ENCODE measurements at places on chromosomes 13 and 19.

- DNase-seq = no peak
These were observed 646 bp downstream of the ZNF567 start for GRCh38 chr19:36688058-36688457.

DNA sequence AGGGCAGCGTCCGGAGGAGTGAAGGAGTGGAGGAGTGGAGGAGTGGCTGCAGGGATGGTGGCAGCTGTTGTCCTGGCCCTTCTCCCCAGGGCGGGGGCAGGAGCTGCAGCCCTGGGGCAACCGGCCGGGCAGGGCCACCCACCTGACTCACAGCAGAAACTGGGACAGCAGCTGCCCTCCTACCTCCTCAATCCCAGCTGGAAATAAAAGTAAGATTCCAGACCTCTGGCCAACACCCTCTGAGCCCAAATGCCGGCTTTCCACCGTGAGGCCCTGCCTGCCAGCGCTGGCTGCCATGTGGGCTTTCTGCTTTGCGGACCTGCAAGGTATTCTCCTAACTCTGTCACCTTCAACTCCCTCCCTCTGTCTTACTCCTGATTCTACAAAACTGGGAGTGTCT is 3.3 kb upstream of the CLPP start:
- DNase-seq = no peak

GRCh38 chr13:93951951-93952350 is 527.5 kb downstream of the DCT start:
- no peak for DNase-seq

DNA sequence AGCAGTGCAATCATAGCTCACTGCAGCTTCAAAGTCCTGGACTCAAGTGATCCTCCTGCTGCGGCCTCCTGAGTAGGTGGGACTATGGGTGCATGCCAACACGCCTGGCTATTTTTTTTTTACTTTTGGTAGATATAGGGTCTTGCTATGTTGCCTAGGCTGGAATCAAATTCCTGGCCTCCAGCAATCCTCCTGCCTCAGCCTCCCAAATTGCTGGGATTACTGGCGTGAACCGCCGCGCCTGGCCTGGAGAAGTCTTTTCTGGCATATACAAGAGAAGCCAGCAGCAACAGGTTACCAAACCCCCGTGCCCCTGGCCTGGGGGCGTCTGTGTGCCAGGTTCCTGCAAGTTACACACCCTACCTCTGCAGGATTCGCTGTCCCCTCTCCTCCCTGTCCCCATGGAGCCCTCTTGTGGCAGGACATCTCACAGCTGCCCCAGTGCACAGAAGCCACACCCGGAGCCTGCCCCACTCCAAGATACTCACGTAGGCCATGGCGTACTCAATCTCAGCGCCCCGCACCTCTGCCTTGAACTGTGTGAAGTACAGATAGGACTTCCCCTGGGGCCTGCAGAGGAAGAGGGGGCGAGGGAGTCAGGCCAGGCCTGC is 9.9 kb downstream of the MYDGF start:
- DNase-seq = no peak

GRCh38 chr19:6694147-6694815 is 24.3 kb upstream of the TNFSF14 start:
- DNase-seq = no peak

DNA sequence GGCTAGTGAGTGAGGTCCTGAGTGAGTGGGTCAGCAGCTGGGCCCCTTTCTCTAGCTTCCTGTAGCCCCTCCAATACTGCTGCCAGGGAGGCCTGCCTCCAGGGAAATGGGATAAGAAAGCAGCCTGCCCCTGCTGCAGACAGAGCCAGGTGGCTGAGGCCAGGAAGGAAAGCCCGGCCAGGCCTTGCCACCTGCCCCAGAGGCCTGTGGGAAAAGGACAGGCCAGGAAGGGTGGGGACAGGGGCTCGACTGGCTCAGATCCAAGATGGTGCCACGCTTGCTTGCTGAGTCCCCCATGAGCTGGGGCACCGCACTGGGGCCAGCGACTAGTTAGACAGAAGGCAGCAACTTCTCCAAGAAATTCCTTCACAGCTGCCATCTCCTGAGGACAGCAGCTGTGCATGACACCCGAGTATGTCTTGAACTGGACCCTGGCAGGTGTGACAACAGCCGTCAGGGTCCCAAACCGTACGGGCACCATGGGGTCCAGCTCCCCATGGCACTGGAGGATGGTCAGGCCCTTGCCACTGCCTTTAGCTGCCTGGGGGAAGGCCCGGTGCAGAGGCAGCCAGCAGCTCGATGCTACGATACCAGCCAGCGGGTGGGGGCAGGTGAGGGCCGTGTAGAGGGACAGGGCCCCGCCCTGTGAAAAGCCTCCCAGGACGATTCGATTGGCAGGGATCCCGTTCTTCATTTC is 5.1 kb upstream of the PRR36 start:
- no peak for DNase-seq

DNA sequence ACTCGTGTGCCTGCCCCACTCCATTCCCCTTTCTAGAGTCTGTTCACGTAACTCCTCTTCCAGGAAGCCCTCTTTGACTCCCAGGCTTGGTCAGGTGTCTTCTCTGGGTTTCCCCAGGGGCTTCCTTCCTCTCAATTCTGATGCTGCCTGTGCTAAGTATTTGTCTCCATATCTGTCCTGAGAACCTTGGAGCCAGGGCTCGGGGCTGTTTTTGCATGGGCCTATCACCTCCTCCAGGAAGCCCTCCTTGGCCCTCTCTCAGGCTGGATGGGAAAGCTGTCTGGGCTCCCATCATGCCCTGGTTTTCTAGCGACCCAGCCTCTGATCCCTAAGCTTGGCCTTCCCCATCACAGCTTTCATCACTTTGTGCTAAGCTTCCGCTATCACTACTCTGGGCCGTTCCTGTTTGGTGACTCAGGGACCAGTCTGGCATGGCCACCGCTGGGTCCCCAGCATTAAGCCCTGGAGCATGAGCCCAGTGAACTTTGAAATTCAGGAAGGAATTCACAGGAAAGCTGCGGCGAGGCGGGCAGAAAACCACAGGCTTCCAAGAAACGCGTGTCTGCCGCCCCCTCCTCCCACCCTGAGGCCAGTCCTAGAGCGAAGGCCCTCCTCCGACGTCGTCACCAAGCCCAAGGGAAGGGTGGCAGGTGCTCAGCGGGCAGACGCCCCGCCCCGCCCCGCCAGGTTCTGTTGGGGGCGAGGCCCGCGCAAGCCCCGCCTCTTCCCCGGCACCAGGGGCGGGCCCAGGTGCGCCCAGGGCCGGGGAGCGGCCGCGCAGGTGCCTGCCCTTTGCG is 486 bp upstream of the SPINT2 start:
- DNase-seq = no peak

DNA sequence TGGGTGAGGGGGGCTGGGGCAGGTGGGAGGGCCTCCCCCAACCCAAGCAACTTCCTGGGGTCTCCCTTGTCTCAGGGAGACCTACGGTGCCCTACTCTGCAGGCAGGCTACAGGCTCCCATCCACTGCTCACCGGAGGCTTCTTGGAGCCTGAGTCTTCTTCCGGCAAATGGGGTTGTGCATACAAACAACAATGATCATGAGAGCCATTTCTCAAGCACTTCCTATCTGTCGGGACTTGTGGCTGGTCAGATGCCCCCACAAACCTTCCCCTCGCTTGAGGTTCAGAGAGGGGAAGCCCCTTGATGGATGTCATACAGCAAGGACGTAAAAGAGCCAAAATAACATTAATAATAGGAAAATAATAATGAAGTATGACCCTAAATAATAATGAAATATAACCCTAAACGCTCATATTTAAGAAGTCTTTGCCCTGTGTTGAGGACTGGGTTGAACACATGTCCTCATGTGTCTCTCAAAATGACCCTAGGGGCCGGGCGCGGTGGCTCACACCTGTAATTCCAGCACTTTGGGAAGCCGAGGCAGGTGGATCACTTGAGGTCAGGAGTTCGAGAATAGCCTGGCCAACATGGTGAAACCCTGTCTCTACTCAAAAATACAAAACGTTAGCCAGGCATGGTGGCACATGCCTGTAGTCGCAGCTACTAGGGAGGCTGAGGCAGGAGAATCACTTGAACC is 727 bp downstream of the CD37 start:
- no peak for DNase-seq

GRCh38 chr13:85333506-85334020 is 465.7 kb downstream of the SLITRK6 start:
- DNase-seq = no peak

GRCh38 chr13:41212881-41213280 is 18.5 kb upstream of the KBTBD7 start:
- no peak for DNase-seq

GRCh38 chr19:23093832-23094231 is 23.0 kb upstream of the ZNF730 start:
- DNase-seq = no peak

GRCh38 chr19:3546119-3546518 is 7.1 kb downstream of the TEKTIP1 start:
- no peak for DNase-seq

GRCh38 chr19:14003251-14004055 is 2.7 kb downstream of the RFX1 start:
- DNase-seq = no peak

DNA sequence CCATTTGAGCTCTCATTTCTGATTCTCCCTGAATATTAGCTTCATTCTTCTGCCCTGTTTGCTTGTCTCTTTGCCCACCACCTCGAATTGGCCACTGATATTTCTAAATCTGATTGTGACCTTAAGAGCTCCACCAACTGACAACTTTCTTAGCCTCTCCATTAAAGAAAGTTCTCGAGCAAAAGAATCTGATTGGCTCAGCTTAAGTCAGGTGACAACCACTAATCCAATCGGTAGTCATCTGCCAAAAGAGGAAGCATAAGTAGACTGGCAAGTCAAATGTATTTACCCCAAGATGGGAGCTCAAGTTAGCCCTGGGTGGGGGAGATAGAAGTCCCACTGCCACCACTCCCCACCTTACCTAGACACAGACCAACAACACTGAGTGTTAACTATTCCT is 41.5 kb downstream of the NOTCH3 start:
- DNase-seq = no peak

DNA sequence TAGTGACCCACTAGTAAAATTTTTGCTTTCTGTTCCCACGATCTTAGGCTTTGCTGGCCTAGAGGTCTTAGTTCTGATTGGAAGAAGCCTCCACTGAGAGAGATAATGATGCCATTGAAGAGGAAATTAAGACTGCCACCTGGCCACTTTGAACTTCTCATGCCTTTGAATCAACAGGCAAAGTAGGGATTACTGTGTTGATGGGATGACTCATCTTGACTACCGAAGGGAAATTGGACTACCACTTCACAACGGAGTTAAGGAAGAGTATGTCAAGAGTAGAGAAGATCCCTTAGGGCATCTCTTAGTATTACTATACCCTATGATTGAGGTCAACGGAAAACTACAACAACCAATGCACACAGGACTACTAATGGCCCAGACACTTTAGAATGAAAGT is 12.7 kb upstream of the FREM2 start:
- DNase-seq = no peak

DNA sequence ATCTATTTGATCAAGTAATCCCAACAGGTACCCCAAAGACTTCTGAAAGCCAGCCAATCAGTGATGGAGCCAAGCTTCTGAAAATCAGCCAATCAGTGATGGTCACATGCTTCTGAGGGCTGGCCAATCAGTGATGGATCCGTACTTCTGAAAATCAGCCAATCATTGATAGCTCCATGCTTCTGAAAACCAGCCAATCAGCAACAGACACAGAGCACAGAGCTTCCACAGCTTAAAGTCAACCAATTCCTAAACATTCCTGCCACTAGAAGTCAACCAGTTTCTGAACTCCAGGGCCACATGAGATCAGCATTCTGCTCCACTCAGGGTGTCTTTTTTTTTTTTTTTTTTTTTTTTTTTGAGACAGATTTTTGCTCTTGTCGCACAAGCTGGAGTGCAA is 8.2 kb upstream of the HSD17B14 start:
- no peak for DNase-seq

- DNase-seq = no peak
These were observed 28.9 kb upstream of the ZNF729 start for GRCh38 chr19:22257381-22257780.

GRCh38 chr19:12064590-12065538 is at the start of gene ZNF844:
TSS of gene ZNF844 (plus strand) at chr19:12064731. CDS start at chr19:12064874, 143 bp downstream.
- DNase-seq = peak; percentile 87

DNA sequence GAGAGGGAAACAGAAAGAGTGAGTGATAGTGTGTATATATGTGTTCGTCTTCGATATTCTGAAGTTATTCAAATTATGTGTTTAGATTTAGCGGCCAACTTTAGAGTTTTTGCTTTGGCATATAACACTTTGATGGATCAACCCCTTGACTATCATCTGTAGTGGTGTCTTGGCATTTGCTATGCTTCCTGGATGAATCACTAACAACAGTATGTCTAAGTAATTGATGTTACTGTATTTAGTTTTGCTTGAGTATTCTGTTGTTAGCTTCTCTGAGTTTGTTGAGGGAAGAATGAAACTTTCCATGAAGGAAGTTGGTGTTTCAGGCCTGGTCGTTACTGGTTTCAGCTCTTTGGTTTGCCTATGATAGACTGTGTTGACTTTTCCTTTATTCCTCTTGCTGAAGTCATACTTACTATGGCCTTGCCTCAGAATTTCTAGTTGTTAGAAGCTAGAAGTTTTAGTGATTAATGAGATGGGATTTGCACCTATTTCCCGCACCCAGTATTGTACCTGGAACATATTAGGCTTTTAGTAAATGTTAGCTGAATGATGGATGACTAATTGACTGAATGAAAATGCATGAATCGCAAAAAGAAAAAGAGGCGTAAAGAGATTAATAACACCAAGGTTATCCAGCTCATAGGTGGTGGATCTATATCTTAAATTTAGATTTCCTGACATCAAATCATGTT is 20.7 kb downstream of the NDFIP2 start:
- no peak for DNase-seq

DNA sequence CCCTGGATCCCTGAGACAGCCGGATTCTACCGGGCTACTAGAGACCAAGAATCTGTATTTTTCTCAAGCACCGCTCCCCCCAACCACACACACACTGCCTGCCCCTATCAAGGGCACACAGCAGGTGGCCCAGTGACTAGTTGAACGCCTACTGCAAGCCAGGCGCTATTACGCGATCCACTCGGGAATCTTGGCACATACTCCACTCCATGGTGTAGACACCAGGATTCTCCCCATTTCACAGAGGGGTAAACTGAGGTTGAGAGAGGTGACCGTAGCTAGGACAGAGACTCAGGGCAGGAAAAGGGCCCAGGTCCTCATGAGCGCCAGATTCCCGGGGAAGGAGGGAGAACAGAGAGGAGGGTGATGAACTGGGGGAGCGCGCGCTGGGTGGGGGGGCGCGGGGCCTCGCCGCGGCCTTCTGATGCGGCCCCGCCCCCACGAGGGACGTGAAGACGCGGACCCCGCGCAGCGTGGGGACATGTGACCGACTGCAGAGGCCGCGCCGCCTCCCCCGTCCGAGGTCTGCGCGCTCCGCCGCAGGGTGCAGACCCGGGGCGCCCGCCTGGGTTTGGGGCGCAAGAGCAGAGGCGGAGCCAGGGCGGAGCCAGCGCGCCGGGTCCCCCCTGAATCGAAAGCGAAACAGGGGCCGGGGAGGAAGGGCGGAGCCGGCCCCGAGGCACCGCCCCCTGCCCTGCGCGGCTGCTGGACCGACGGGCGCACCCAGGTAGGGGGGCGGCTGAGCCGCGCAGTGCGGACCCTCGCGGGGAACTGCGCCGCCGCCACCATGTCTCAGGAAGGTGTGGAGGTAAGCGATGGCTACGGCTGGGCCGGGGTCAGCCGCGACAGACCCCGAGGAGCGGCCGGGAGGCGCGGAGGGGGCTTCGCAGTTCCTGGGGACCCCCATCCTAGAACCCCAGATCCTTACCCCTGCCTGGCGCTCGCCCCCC is at the start of gene SHFL:
TSS of gene SHFL (plus strand) at position 677 of the 950 bp plus-strand sequence. CDS start at position 788, 111 bp downstream.
- DNase-seq = peak; percentile 37
